ENCODE measurements at places on chromosomes 1 and 21.

DNA sequence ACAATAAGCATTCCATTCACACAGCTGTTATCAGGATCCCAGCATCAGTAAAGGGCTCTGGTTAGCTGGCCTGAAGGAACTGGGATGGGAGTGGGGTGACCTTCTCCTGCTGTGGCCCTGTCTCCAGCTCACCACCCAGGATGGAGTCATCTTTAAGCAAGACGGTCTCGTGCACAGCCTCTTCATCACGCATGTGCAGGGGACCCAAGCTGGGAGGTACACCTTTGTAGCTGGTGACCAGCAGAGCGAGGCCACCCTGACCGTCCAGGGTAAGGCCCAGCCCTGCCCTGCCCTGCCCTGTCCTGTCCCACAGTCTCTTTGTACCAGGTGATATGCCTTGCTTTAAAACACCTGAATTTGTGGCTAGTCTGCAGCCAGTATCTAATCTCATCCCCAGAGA, 24.3 kb downstream of the IGFN1 start:
- DNase-seq, result no peak
- no peaks in the 10 kb centered on the region for H3K27me3 ChIP-seq
- H3K27ac ChIP-seq, result no peak overlapping the region
- H3K4me1 ChIP-seq, result no peaks in the 10 kb centered on the region
- H3K36me3 ChIP-seq, result no peaks in the 10 kb centered on the region
- H3K4me3 ChIP-seq, result no peak overlapping the region

- no peak overlapping the region for H3K4me3 ChIP-seq
- no peak for DNase-seq
- no peaks in the 10 kb centered on the region for H3K36me3 ChIP-seq
- no peak overlapping the region for H3K27ac ChIP-seq
- H3K4me1 ChIP-seq, result peaks cover 4% of the 10 kb centered on the region
Observed at GRCh38 chr1:217249857-217250256, 381.0 kb downstream of the GPATCH2 start.

GRCh38 chr1:18479454-18479853, 1.3 kb upstream of the KLHDC7A start:
- no peaks in the 10 kb centered on the region for H3K27me3 ChIP-seq
- H3K4me3 ChIP-seq, result no peak overlapping the region
- no peak overlapping the region for H3K27ac ChIP-seq
- DNase-seq, result no peak
- H3K36me3 ChIP-seq, result no peaks in the 10 kb centered on the region

DNA sequence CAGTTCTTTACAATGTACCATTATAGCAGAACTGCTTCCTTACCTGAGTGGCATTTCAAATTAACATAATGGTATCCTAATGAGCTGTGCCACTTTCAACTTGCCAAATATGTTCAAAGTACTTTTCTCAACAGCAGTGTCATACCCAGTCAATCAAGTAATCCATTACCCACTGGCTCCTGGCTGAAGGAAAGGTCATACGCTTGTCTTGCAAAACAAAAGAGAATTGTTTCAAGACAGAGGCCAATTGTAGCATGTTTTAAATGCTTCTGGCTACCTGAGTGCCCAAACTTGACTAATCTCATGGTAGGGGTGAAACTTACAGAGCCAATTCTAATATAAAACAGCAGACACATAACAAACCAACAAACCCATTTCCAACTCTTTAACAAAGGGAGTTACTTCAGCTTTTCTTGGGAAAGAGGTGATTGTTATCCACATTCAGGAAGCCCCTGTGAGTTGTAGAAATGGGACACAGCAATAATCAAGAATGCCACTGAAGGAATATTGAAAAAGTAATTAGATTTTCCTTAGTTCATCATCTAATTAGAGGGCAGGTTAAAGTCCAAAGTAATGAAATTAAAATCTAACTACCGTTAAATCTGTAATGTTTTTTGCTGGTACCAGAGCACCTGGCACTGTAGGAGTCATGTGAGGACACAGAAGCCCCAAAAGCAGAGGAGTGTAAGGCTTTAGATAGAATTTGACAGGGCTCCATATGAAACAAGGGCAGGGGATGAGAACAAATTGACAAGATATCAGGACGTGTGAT, 241.9 kb downstream of the RWDD3 start:
- no peak overlapping the region for H3K4me3 ChIP-seq
- H3K27ac ChIP-seq, result no peak overlapping the region
- DNase-seq, result no peak
- H3K36me3 ChIP-seq, result no peaks in the 10 kb centered on the region
- no peaks in the 10 kb centered on the region for H3K27me3 ChIP-seq

- no peak overlapping the region for H3K27ac ChIP-seq
- H3K4me3 ChIP-seq, result no peak overlapping the region
- DNase-seq, result no peak
- no peaks in the 10 kb centered on the region for H3K36me3 ChIP-seq
- H3K4me1 ChIP-seq, result no peaks in the 10 kb centered on the region
- no peaks in the 10 kb centered on the region for H3K27me3 ChIP-seq
Observed at GRCh38 chr1:184352776-184353175, 34.1 kb upstream of the C1orf21 start.

- H3K36me3 ChIP-seq, result no peaks in the 10 kb centered on the region
- H3K4me3 ChIP-seq, result no peak overlapping the region
- H3K4me1 ChIP-seq, result no peaks in the 10 kb centered on the region
- no peak for DNase-seq
- no peak overlapping the region for H3K27ac ChIP-seq
Observed at GRCh38 chr1:186653312-186653711, 26.9 kb downstream of the PTGS2 start.

DNA sequence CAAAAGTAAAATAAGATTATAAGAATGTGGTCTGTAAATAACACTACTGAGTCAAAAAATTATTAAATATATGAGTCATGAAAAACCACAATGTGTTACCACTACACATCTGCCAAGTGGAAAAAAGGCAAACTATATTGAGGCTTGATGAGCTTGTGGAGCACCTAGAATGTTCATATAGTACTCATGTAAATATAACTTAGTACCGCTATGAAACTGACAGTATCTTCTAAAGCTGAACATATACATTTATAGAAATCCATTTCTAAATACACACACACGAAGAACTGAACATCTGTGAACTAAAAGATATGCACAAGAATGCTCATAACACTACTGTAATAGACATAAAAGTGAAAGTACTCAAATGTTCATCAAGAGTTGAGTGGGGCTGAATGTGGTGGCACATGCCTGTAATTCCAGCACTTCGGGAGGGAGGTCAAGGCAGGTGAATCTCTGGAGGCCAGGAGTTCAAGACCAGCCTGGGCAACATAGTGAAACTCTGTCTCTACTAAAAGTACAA, 18.5 kb upstream of the GBP3 start:
- H3K27ac ChIP-seq, result no peak overlapping the region
- DNase-seq, result no peak
- peaks cover 4% of the 10 kb centered on the region for H3K4me1 ChIP-seq
- no peak overlapping the region for H3K4me3 ChIP-seq

- H3K27ac ChIP-seq, result no peak overlapping the region
- no peaks in the 10 kb centered on the region for H3K4me1 ChIP-seq
- H3K36me3 ChIP-seq, result no peaks in the 10 kb centered on the region
- no peak overlapping the region for H3K4me3 ChIP-seq
Observed at GRCh38 chr1:7046314-7046713, 261.1 kb downstream of the CAMTA1 start.

All from thoracic aorta (tissue), 2 donors.